AG08395 (cell line): ENCODE measurements at places on chromosomes 11 and 22.

GRCh38 chr11:23875176-23875850, 621.5 kb upstream of the LUZP2 start:
- no peak for DNase-seq

DNA sequence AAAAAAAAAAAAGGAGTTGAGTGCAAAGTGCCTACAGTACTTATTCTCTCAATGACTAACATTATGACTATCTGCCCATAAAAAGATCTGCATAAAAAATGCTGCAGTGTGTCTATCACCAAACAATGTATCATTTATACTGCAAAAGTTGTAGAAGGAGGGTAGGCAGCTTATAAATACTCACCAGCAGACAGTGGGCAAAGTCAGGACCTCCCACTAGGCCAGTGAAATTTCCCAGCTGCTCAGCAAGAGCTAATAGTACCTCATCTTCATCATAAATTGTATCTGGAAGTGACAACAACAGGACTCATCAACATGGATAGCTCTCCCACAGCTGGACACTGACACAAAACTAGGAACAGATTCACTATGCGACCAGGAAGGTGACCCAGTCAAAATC, 1.6 kb downstream of the PPP2R1B start:
- DNase-seq: peak; percentile 27

DNA sequence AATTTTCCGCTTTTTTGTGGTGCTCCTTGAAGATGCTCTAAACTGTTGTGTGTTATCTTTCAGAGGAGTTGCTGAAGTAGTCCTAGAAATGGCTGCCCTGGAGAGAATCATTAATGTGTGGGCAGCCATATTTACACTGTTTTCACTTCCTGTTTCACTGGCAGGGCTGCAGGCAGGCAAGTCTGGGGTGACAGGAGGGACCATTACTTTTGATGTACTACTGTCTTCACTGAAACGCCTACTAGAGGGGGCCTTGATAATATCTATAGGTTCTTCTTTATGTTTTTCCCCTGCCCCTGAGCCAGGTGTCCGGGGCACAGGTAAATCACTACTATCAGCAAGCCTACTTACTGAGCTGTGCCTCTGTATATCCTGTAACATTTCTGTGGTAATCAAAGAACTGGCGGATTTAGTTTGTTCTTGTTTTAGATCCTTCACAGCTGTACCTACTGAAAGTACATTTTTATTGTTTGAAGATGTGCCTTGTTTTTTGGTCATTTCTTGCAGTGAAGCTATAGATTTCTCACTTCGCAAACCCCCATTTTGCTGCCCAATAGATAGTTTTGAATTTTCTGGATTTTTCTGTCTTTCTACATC, 39.7 kb downstream of the ACAT1 start:
- DNase-seq: no peak

DNA sequence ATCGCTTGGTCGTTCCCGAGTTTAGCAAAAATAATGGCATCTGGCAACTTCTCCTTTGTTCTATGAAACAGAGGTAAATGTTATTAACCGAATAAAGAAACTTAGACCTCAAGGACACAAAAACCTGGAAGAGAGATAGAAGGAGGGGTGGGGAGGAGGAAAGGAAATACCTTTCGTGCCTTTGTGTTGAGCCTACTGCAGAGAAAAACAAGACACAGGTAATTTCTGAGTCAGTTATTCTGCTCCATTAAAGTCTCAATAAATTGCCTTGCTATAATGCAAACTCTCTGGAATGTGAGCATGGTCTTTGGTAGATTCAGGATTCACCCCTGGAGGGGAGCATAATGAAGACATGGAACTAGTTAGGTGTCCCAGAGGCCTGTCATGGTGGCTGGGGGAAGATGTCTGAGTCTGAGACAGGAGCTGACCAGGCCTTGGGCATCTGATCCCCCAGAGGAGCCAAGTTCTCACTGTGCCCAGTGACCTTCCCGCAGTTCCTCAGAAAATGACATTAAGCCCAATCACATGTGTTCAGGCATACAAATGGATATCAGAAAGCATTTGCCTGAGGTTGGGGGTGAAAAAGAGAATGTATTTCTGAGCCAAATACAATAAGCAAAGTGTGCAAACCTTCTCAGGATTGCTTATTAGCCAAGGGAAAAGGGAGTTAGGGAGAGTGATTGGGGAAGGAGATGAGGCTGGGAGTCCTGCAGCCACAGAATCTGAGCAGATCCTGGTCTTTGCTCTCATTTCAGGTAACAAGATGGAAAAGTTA, 72.6 kb upstream of the CADM1 start:
- no peak for DNase-seq

DNA sequence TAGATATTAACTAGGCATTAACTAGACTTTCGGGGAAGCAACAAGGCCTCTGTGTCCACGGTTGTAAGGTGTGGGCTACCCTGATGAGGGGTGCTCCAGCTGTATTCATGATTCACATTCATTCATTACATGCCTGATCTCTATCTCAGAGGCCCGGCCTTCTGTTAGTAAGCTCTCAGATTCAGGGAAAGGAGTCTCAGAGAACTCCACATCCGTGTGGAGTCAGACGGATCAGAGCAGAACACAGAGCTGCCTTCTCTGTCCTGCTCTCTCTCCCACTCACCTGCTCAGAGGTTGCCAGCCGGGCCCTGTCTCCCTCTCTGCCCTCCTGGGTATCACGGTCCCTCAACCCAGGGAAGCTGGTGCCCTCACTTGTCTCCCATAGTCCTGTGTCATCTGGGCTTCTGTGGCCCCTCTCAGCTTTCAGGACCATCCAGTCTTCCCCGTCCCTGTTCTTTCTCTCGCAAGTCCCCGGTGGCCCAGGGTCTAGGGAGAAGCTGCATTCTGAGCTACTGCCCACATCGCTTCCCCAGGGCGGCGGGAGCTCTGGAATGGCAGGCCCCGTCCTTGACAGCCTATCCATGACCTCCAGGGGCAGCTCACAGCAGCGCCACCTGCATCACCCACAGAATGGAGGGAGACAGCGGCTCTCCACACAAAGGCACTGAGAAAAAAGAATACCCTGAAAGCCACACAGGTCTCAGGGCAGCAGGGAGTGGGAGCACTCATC, 4.3 kb downstream of the TP53AIP1 start:
- no peak for DNase-seq

GRCh38 chr22:27518531-27519340, 282.8 kb downstream of the MN1 start:
- DNase-seq: no peak

DNA sequence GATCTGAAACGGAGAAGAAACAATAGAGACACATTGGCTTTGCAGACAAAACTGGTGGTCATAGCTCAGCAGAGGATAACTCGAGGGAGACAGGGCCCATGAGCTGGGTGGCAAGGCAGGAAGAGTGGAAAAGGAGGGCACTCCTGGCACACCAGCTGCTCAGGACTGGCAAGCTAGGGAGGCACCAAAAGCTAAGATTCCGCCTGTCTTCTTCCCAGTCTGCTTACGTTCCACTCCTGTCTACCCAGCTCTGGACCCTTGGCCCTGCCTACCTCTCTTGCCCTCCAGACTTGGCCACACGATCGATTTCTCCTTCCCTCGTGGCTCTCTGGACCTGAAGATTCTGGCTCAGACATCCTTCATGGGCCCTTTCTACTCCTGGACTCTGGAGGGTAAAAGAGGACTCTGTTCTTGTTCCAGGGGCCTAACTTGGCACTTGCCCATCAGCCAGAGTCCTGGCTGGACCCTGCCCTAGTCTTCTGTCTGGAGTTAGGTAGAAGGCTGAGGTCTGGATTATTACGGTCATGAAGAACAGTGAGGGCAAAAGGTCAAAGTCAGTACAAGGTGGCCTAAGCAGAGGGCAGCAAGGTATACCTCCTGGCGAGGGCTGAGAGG, 115.2 kb upstream of the PITPNB start:
- DNase-seq: no peak

- no peak for DNase-seq
These were observed 16.1 kb downstream of the MIAT start for GRCh38 chr22:26673486-26673885.

DNA sequence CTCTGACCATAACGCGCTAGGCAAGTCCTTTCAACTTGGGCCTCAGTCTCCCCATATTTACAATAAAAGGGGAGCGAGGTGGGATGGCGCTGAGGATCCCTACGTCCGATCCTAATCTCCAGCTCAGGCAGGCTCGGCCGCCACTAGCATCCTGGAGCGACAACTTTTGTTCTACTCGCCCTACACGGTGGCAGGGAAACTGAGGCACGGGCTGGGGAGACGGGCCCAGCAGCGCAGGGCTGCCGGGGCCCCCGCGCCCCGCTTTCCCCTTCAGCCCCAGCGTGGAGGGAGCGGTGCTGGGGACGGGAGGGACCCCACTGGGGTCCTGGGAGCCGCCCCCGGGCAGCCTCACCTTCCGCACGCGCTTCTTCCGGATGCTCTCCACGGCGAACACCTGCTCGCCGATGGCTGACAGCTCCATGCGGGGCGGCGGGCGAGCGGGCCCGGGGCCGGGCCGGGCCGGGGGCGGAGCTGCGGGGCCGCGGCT, 413 bp downstream of the CBX7 start:
- no peak for DNase-seq

- no peak for DNase-seq
These were observed 367.6 kb downstream of the MIAT start for GRCh38 chr22:27024982-27025381.

- DNase-seq: no peak
These were observed 3.7 kb downstream of the TMEM123 start for GRCh38 chr11:102448869-102449224.

- no peak for DNase-seq
These were observed 17.5 kb upstream of the TMPRSS4 start for GRCh38 chr11:118059246-118059940.

GRCh38 chr22:40853333-40853732, 3.1 kb downstream of the ST13 start:
- no peak for DNase-seq

GRCh38 chr11:34975482-34975881, 59.1 kb downstream of the PDHX start:
- DNase-seq: no peak

DNA sequence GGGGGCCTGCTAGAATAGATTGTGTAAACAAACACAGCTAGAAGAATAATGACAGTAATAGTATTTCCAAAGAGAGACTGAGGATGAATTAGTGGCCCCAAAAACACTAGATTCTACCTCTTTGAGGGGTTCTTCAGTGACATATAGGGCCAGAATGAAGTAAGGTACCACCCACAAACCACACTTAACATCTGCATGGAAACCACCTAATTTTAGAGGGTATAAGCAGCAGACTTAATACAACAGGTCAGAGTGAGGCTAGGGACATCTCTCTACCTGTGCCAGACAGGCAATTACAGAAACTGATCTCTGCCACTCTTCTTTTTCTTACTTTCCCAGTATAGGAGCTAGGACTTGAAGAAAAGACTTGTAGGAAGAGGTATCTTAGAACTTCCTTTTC, 20.1 kb downstream of the ELP4 start:
- no peak for DNase-seq

- no peak for DNase-seq
These were observed 69.8 kb downstream of the ARFGAP2 start for GRCh38 chr11:47106798-47107411.

DNA sequence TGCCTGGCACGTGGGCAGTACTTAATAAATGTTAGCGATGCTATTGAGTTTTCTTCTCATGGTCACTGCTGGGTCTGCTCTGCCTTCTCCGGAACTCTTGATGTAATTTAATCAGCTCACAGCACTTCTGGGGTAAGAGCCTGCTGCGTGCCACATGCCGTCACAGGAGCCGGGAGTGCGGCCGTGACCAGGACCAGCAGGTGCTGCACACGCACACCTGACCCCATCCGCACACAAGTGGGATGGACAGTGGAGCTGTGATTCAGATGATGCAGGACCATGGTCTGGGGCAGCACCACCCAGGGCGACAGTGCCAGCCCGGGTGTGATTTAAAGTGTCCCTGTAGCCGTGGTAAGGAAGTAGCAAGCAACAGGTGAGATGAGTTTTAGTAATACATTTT, 61.2 kb downstream of the TBC1D22A start:
- DNase-seq: no peak

GRCh38 chr11:23359297-23359696, 499.0 kb upstream of the CCDC179 start:
- DNase-seq: peak; percentile 83

- no peak for DNase-seq
These were observed 7.8 kb upstream of the ADAMTS8 start for GRCh38 chr11:130436171-130436570.

- DNase-seq: peak; percentile 63
These were observed 23.3 kb downstream of the DKK3 start for GRCh38 chr11:11985016-11985715.

DNA sequence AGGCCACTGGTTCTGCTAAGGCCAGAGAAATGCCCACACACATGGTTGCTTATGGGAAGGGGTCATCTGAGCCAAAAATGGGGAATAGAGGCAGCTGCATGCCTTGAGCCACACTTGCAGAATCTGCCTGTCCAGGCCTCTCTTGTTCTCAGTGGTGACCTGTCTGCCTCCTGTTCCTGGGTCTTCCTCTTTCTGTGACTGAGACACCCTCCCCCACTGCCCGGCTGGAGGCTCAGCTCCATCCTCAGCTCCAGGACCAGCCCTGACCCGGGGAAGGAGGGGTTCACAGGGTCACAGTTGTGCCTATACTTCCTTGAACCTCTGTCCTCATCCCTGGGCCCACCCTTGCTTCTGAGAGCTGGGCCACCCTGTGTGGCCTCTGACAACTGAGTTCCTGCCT, 52.3 kb downstream of the CSF2RB start:
- DNase-seq: no peak

DNA sequence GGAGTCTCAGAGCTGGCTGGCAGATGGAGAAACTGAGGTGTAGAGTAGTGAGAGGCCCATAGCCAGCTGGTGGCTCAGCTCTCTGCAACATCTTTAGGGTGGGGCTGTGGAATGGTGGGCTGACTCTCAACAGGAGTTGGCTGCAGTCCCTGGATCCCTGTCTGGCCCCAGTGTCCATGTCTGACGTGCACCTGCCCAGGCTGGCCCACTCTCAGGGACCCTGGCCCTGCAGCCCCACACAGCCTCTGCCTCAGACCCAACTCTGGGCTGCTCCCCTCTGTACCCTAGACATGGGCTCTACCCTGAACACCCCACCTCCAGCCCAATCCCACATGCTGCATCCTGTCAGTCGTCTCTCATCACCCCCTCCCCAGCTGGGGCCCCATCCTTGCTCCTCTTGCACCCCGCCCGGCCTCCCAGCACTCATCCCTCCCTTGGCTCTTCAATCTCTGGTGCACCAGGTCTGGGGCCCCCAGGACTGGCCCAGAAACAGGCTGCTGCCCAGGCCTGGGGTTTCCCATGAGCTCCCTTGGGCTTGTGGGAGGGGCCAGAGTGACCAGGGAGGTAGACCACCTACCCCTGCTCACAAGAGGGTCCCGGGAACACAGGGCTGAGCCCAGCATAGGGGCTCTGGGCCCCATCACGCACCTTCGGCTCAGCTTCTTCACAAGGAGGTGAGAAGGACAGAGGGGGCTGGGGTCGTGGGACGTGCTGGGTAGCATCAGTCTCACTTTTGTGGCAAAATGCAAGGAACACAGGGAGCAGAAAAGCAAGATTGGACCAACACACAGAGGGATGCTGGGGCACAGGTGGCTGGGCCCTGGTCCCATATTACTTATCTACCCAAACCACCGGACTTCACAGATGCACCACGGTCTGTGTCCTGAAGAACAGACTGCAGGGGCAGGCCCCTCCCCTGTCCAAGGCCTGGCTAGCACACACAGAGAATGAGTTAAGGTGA, 31.5 kb downstream of the ARVCF start:
- DNase-seq: no peak

GRCh38 chr11:19437760-19438159, 197.0 kb upstream of the E2F8 start:
- peak; percentile 63 for DNase-seq

GRCh38 chr11:71499125-71499524, 27.9 kb upstream of the KRTAP5-7 start:
- no peak for DNase-seq
